ENCODE measurements at places on chromosomes 11 and 22.

- no peak for DNase-seq
Observed at GRCh38 chr11:14119357-14119756, 156.8 kb downstream of the SPON1 start.

DNA sequence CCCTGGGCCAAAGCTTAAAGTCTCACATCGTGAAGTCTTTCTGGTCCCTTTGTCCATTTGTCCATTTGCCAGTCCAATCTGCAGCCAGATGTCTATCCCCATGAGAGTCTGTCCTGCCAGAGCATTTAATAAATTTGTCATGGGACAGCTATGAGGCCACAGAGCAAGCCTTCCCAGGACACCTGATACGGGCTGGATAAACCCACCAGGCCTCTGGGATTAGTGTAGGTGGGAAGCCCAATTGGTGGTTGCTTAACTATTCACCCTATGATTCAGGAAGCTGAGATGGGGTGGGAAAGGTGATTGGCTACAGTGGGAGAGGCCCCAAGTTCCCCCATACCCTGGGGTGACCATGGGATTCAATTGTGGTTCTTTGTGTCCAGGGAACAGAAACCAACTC, 39.9 kb downstream of the MYEOV start:
- no peak for DNase-seq

GRCh38 chr11:60318726-60319125, 8.3 kb upstream of the MS4A6E start:
- no peak for DNase-seq

GRCh38 chr22:27329966-27330645, 471.4 kb downstream of the MN1 start:
- no peak for DNase-seq

- no peak for DNase-seq
Observed at GRCh38 chr11:5288108-5288905, 13.4 kb downstream of the OR51B4 start.

GRCh38 chr22:42697542-42698013, 23.1 kb downstream of the A4GALT start:
- no peak for DNase-seq

- no peak for DNase-seq
Observed at GRCh38 chr11:10798330-10798928, 10.3 kb downstream of the EIF4G2 start.

DNA sequence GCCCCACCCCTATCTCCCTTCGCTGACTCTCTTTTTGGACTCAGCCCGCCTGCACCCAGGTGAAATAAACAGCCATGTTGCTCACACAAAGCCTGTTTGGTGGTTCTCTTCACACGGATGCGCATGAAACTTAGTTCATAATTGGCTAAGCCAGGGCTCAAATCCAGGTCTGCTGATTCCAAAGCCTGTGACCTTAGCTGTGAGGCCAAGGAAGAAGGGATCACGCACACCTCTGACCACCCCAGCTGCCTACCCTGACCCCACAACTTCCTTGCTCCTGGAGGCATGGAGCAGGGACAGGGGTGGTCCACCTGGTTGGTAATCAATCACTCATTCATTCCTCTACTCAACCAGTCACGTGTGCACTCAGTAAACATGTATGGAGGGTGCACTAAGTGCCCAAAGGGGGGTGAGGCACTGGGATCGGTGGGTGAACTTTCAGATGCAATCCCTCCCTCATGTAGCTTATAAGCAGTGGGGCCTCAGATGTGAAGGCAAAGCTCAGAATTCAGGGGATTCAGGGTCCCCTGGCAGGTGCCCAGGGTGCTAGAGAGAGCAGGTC, 10.3 kb downstream of the FXYD2 start:
- DNase-seq = no peak

GRCh38 chr22:37172266-37173245, 15.5 kb downstream of the C1QTNF6 start:
- DNase-seq = no peak

DNA sequence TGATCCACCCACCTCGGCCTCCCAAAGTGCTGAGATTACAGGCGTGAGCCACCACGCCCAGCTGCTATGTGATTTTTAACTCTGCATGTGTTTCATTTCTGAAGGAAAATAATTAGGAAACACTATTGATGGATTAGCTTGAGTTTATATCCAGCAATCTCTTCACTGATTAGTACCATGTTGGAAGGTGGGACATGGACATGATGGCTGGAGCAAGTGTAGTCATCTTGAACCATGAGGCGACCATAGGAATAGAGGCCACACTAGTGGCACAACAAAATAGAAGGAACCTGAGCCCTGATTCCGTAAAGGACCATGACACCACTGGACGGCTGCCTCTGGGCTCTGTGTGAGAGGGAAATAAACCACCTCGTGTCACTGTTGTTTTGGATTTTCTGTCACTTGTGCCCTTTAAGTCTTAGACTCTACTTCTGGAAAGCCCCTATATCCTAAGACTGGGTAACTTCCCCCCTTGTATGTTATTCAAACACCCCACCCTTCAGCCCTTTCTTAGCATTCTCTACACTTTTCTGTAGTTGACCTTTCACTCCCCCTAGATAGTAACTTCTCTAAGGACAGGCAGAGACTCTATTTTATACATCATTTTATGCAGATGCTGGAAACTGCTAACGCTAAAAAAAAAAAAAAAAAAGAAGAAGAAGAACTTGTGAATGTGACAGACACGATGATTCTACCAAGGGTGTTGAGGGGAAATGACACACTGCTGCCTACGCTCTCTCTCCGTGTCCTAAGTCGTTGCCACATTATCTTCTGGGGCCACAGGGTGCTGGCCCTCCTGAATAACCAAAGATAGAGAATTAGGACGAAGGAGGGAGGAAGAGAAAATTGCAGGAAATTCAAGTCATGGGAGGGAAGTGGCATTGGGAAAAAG, 2.7 kb upstream of the VPS37C start:
- no peak for DNase-seq

GRCh38 chr11:69498614-69499175, 17.2 kb downstream of the LINC01488 start:
- DNase-seq = no peak

DNA sequence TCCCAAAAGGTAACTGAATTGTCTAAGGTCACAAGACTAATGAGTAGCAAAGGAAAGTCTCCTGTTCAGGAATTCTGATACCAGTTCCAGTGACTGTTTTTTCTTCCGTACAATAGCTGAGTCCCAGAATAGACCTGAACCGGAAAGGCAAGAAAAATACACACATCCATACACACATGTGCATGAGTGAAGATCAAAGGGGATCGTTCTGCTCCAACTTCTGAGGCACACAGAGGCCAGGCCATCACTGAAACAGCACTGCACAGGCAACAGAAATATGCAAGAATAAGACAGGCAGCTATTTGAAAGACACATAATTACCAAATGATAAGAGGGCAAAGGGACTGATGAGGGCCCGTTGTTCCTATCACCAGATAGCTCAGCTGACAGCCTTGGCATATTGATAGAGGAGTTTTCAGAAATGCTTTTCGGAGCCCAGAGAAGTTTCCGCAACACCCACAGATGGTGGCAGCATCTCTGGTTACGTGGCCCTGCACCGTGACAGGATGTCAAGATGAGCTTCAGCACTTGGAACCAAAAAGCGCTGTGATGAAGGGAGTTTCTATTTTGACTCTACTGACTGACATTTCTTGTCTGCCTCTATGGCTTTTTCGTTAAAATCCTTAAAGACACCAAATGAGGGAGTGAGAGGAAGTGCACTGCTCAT, 280.6 kb downstream of the LARGE1 start:
- no peak for DNase-seq

- DNase-seq = no peak
Observed at GRCh38 chr11:125372088-125372487, 124.0 kb downstream of the FEZ1 start.

DNA sequence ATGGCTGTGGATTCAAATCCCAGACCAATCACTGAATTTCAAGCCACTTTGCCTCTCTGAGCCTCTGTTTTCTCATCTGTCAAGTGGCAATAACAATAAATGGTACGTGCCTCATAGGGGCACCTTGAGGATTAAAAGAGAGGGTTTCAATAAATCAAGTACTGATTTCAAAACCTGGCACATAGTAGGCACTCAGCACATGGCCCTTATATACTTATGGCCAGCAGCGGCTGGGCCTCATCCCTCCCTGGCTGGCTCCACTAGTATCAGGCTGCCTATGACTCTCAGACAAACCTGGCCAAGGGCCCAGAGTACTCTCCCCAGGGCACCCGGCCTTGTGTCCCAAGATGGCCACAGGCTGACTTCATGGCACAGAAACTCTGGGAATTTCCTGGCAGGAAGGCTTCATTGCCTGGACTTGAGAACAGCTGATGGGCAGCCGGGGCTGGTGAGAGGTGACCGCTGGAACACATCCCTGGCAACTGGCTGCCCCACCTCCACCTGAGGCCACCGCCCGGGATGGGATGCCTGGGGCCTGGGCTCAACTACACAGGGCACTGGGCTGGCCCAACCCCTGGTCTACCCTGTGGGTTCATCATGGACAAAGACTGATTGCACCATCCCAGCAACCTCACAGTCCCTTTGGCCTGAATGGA, 3.4 kb downstream of the FADS3 start:
- DNase-seq = no peak

DNA sequence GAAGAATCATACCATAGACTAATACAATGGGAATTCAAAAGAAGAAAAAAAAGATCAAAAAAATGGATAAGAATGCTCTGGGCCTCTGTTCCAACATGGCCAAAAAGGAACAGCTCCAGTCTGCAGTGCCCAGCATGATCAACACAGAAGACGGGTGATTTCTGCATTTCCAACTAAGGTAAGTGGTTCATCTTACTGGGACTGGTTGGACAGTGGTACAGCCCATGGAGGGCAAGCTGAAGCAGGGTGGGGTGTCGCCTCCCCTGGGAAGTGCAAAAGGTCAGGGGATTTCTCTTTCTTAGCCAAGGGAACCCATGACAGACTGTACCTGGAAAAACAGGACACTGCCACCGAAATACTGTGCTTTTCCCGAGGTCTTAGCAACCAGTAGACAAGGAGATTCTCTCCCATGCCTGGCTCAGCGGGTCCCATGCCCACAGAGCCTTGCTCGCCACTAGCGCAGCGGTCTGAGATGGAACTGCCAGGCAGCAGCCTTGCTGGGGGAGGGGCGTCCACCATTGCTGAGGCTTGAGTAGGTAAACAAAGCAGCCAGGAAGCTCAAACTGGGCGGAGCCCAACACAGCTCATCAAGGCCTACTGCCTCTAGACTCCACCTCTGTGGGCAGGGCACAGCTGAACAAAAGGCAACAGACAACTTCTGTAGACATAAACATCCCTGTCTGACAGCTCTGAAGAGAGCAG, 428.4 kb downstream of the MN1 start:
- no peak for DNase-seq

- no peak for DNase-seq
Observed at GRCh38 chr11:44611088-44611487, 45.6 kb downstream of the CD82 start.

All from stimulated activated CD8-positive, alpha-beta memory T cell treated with anti-CD3 and anti-CD28 coated beads, Interleukin-15, amount 100 ng/mL, for 1 hour (primary cell).